Suppressor macrophage treated with lipopolysaccharide for 4 hours (primary cell): ENCODE measurements at places on chromosomes 4 and X.

DNA sequence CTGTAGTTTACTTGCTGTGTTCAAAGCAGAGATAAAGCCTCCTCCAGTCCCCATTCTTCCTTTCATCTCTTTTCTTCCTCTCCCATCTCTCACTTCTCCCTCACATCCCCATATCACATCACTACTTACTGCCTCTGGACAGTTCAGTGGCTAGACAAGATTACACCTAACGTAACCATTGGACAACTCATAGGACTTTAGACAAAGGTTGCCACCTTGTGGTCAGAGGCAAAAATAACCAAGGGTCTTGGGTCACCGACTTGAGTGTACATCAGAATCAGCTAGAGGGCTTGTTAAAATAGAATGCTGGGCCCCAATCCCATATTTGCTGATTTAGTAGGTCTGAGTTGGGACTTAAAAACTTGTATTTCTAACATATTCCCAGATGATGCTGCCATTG is 109.3 kb upstream of the DGKK start:
- peak; percentile 64 for DNase-seq

DNA sequence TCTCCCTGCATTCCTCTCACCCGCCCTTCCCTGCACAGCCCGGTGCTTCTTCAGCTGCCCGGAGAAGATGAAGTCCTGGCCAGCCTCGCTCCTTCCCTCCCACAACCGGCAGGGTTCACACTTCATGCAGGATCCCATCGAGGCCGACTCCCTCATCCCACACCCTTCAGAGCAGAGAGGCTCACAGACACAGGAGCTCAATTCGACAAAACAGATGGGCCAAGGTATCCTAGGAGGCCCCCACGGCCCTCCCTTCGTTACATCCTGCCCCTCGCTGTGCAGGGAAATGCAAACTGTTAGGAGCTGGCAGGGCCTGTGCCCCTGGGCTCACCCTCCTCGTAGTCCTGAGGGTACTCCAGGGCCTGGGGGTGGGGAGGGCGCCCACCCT is 238.1 kb downstream of the DHRSX start:
- no peak for DNase-seq

GRCh38 chrX:49960061-49960460 is 37.7 kb downstream of the CLCN5 start:
- no peak for DNase-seq

GRCh38 chrX:25287521-25287920 is 271.8 kb upstream of the ARX start:
- no peak for DNase-seq

- DNase-seq: no peak
These were observed 361.6 kb downstream of the GPM6A start for GRCh38 chr4:175450446-175450845.

DNA sequence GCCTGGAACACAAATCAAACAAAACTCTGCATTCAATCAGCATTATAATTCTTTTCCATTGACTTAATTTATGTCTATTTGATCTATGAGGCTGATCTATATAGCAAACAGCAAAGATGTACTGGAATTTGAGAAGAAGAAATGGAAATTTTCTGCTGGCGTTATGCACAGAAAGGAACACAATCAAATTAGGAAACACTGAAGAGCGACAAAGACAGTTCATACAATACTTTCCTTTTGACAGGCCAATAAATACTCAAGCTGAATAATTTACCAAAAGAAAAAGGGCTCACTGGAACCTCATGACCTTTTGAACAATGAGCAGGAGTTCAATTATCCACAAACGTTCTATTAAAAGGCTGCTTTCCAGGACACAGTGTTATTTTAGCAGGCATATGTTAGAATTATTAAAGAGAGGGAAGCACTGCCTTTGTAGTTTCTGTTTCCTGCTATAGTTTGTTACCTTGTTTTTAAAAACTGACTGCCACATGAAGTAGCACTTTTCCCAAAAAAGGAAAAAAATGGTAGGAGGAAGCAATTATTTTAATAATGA is 8.1 kb downstream of the PDHA2 start:
- DNase-seq: no peak
